ENCODE measurements at places on chromosomes 3 and 15. TPM values are rescaled to one million over a fixed set of nuclear protein-coding genes. Genes with fewer than 3 reads are reported as not detected.

Gene PLA2G4F
- not detected for total RNA-seq

Gene SLC9C1
- under 0.01 TPM for total RNA-seq

Gene RLBP1
- total RNA-seq: not detected

Gene ACAD11
- 25.4 TPM for total RNA-seq

Gene PLCH1
- total RNA-seq: under 0.01 TPM

Gene ATP13A5
- not detected for total RNA-seq

Gene SLC2A2
- total RNA-seq: not detected

Gene PLA2G4D
- total RNA-seq: not detected

Gene IMPDH2
- total RNA-seq: 479 TPM

Gene CD80
- total RNA-seq: not detected

Gene RBMS3
- total RNA-seq: 33.4 TPM

Gene ACTC1
- total RNA-seq: not detected

Gene C3orf22
- total RNA-seq: not detected

Gene SPATA12
- not detected for total RNA-seq

Gene WDR72
- not detected for total RNA-seq

Gene SYNM
- 2.2 TPM for total RNA-seq

Gene CCR4
- total RNA-seq: not detected

Gene RASGRP1
- not detected for total RNA-seq

Gene EAF1
- 18.2 TPM for total RNA-seq

Gene PRTG
- total RNA-seq: 5.7 TPM

Gene THBS1
- total RNA-seq: 90.4 TPM

Gene FSIP1
- total RNA-seq: 0.98 TPM

Gene GOLGA8T
- not detected for total RNA-seq

Gene SLC41A3
- 36.2 TPM for total RNA-seq

Gene RASL12
- total RNA-seq: 6.6 TPM

All from subcutaneous preadipocyte (primary cell).